Omental fat pad (tissue), 4 donors: ENCODE measurements at places on chromosomes 16 and 17.

- no peak for DNase-seq
These were observed 7.5 kb downstream of the MYH3 start for GRCh38 chr17:10649602-10650001.

DNA sequence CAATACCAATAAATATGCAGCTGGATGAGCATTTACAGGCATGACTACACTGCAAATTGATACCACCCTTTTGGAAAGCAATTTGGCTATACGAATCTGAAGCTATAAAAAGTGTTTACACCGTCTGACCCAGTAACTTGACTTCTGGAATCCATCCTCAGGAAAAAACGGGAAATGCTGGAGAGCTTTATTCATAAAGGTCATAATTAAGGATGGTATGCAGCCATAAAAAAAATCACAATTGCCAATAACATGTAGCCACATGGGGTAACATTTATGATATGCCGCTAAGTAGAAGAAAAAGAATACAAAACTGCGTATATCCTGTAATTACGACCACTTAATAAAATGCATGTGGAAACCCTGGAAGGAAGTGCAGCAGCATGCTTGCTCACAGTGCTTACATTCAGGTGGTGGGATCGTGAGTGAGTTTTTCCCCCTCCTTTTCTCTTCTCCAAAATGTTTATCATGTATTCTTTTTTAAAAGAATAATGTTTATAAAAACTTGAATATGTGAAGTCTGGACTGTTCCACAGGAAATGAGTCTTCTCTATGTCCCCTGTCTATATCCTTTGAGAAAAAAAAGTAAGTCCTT is 34.2 kb downstream of the COPRS start:
- no peak for DNase-seq

DNA sequence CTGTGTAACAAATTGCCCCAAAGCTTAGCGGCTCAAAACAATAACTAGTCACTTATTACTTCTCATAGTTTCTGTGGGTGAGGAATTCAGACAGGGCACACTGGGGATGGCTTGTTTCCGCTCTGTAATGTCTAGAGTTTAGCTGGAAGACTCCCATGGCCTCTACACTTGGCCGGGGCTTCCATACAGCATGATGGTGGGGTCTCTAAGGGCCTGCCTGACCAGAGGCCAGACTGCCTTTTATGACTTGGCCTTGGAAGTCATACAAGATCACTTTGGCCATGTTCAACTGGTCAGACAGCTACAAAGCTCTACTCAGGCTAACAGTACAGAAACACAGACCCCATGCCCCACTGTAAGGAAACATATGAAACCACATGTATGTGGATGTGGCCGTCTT is 8.2 kb downstream of the GLP2R start:
- DNase-seq = no peak

DNA sequence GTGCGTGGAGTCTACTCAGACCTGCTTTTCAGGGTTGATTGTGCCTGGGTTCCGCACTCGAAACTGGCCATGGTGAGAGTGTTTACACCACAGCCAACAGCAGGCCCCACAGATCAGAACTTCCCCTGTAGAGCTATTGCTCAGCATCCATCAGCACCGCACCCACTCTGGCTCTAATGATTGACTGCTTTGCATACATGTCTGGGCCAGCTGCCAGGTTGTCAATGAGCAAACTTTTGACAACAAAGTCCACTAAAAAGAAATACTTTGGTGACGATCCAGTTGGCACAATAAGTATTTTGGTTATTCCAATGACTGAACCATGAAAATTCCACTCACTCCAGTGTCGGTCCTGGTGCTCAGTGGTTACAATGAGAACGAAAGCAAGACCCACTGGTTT is 190.7 kb downstream of the FOXL1 start:
- DNase-seq = no peak

DNA sequence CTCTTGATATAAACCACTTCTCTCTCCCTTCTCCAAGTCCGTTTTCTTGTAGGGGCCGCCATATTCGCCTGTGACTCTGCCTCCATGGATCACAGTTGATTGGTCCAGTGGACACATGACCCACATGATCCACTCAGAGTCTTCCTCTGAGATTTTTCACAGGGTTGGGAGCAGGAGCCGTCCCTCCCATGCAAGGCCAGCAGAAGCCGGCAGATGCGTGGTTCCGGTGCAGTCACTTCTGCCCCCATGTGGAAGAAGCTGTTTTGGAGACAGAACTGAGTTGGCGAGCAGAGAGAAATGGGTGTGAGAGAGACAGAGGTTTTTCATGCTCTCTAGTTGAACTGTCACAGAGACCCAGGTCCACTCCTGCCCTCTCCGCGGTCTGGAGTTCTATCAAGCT is 83.3 kb downstream of the C16orf95 start:
- no peak for DNase-seq

GRCh38 chr17:27868565-27868964 is 24.6 kb downstream of the LYRM9 start:
- no peak for DNase-seq

DNA sequence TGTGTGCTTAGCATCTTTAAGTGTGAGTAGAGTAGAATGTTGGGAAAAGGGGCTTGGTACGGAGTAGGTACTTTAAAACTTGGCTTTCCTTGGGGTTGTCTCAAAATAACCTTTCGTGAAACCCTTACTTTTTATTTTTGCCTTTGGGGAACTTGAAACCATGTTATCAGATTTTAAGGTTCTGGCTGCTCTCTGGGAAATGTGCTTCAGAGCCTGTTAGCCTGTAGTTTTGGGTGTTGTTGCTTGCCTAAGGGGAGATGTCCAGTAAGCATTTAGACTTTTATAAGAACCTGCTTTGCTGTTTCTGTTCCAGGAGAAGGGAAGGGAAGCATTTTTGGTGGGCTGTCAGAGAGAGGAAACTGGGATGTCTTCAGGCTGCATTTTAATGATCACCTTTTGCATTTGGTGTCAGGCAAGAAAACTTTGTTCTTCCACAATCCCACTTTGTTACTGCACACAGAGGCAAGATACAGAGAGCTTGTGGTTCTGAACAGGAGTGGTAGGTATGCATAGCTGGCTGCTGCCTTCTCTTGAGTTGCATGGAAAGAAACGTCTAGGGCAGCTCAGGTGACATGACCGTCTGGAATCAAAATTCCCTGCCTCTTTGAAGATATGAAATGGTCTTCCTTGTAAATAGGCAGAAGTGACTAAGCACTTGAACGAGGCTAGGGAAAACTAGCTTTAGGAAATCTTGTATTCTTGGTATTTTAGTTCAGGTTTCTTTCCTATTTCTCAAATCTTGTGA is 1.7 kb downstream of the RABEP1 start:
- DNase-seq = no peak

DNA sequence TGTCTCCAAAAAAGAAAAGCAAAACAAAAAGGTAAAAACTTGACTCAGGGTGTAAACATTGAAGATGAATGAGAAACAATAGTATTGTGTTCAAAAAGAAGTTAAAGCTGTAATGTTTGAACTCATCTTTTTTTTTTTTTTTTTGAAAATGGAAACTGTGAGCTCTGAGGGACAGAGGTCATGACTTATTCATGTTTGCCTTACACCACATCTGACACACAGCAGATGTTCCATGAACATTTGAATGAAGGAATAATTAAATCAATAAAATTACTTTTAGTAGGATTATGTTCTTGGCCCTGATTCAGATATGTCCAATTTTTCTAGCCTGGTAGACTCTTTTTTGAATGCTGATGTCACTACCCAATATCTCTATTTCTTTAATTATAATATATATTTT is 95.7 kb upstream of the MED13 start:
- no peak for DNase-seq

DNA sequence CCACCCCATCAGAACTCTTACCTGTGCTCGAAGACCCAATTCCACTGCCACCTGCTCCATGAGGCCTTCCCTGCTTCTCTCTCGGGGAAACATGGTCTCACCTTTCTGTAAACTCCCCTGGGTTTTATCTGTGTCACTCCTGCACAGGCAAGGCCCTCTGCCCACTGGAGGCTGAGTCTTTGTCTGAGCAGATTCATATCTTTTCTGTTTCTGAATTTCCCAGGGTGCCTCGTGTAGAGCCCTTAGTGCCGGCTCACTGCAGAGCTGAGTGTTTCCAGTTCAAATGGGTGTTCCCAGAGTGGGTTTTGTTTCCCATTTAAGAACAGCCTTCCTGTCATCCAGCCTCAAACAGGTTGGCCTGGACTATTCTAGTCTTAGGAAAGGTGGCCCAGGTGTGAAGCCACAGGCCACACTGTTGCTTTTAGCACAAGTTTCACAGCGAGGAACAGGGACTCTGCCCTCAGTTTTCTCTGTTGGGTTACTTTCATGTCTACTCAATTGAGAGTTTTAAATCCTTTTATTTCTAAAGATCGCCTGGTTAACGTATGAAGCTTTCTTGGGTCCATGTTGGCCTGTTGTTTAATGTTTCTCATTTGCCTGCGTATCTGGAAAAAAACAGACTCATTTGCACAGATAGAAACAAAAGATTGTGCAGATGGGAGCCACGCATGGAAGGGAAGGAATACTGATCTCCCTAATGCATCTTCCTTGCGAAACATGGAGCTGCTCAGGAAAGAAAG is 228.7 kb downstream of the MSI2 start:
- no peak for DNase-seq

- no peak for DNase-seq
These were observed 11.8 kb downstream of the NXPH3 start for GRCh38 chr17:49587366-49588073.

- no peak for DNase-seq
These were observed 12.8 kb upstream of the PRR14 start for GRCh38 chr16:30637944-30638343.

GRCh38 chr17:61478790-61479492 is 26.7 kb downstream of the TBX4 start:
- DNase-seq = no peak

GRCh38 chr16:57996406-57997175 is 3.9 kb downstream of the ZNF319 start:
- no peak for DNase-seq
